T-cell (primary cell): ENCODE measurements at places on chromosomes 11 and 22. TPM values are rescaled to one million over a fixed set of nuclear protein-coding genes. Genes with fewer than 3 reads are reported as not detected.

DNA sequence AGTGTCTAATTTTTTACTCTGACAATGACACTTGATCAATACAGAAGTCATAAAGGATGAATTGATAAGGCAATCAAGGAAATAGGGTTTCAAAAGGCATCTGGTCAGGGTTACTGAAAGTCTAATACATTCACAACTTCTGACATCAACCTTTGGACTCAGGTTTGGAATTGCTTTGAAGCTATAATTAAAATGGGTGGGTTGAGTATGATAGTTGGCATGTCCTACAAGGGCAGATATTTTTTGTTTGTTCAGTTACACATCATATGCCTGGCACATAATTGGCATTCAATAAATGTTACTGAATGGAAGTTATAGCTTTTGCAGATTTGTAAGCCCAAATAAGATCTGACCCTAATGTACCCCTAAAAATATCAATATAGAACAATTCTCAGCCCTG, 7.3 kb upstream of the FUT4 start:
- no peak for DNase-seq
- no peaks in the 10 kb centered on the region for H3K36me3 ChIP-seq
- H3K4me3 ChIP-seq: no peak overlapping the region
- H3K4me1 ChIP-seq: no peaks in the 10 kb centered on the region
- no peak overlapping the region for H3K27ac ChIP-seq

- H3K4me1 ChIP-seq: no peaks in the 10 kb centered on the region
- no peak for DNase-seq
- no peak overlapping the region for H3K4me3 ChIP-seq
- H3K27ac ChIP-seq: no peak overlapping the region
- H3K36me3 ChIP-seq: no peaks in the 10 kb centered on the region
Observed at GRCh38 chr11:75190652-75191329, 39.9 kb downstream of the SLCO2B1 start.

GRCh38 chr11:107011977-107012376, 6.3 kb downstream of the GUCY1A2 start:
- H3K27me3 ChIP-seq: no peaks in the 10 kb centered on the region
- no peaks in the 10 kb centered on the region for H3K36me3 ChIP-seq
- H3K27ac ChIP-seq: no peak overlapping the region
- H3K4me1 ChIP-seq: no peaks in the 10 kb centered on the region
- no peak overlapping the region for H3K4me3 ChIP-seq

- H3K36me3 ChIP-seq: no peaks in the 10 kb centered on the region
- H3K4me3 ChIP-seq: no peak overlapping the region
- DNase-seq: no peak
- no peaks in the 10 kb centered on the region for H3K4me1 ChIP-seq
- no peak overlapping the region for H3K27ac ChIP-seq
Observed at GRCh38 chr22:34255042-34255441, 334.8 kb upstream of the LARGE1 start.

DNA sequence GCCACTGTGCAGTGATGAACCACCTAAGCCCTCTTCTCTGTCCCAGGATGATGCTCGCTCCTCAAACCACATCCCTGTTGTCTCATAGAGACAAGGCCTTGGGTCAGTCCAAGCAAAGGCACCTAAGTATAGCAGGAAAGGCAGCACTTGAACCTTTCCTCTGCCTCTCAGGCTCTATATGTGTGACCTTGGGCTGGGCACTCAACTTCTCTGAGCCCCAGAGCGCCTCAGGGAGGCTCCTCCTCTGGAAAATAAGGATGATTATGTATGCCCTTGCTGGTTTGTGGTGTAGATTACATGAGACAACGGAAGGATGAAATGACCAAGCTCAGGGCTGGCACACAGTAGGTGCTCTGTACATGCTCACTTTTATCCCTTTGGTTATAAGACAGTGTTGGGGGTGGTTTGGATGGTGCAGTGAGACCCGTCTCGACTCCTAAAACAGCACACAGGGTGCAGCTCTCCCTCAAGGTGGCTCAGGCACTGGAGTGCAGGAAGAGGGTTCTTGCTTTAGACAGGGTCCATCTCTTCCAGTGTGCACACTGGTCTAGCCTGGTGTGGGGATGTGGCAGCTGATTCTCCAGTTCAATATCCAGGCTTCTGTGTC, 40.2 kb upstream of the ACCSL start:
- no peaks in the 10 kb centered on the region for H3K36me3 ChIP-seq
- no peaks in the 10 kb centered on the region for H3K27me3 ChIP-seq
- DNase-seq: no peak
- no peaks in the 10 kb centered on the region for H3K4me1 ChIP-seq

VPREB3 gene
- 1.7 TPM for total RNA-seq

DNA sequence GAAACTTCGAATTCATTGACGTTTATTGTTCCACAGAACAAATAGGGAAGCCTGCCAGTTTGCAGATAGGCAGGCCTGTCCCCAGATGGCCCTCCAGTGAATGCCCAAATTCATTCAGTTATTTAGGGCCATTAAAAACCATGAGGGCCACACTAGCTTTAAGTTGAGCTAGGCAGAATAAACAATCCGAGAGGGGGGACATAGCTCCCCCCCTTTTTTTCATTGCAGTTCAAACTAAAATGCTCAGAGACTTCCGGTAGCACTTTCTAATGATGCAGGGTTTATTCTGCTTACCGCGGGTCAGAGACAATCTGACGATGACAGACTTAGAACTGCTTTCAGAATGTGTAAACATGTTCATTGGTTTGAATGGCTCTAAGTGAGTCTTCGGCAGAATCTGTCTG, 72.0 kb downstream of the ZBTB16 start:
- no peak overlapping the region for H3K27ac ChIP-seq
- DNase-seq: peak; percentile 28
- no peaks in the 10 kb centered on the region for H3K27me3 ChIP-seq
- no peaks in the 10 kb centered on the region for H3K4me1 ChIP-seq
- H3K36me3 ChIP-seq: no peaks in the 10 kb centered on the region

HTR3A gene
- 0.13 TPM for total RNA-seq

DNA sequence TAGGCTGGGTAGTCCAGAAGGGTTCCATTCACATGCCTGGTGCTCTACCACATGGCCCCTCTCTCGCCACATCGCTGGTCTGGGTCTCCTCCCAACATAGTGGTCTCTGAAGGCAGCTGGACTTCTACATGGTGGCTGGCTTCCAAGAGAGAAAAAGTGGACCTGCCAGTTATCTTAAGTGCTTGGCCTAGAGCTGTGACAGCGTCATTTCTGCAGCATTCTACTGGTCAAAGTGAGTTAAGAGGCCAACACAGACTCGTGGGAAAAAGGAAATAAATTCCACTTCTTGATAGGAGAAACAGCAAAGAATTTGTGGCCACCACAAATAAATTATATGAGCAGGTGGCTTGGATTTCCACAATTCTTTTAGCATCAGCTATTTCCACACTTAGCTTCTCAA, 21.0 kb upstream of the BARX2 start:
- peaks cover 2% of the 10 kb centered on the region for H3K27me3 ChIP-seq
- no peaks in the 10 kb centered on the region for H3K36me3 ChIP-seq
- no peaks in the 10 kb centered on the region for H3K4me1 ChIP-seq
- no peak overlapping the region for H3K27ac ChIP-seq
- H3K4me3 ChIP-seq: no peak overlapping the region
- DNase-seq: no peak

GUCY1A2 gene
- total RNA-seq: 0.10 TPM

PAX6 gene
- not detected for total RNA-seq

- peak; percentile 92 for DNase-seq
- peak within 1 kb of the TSS; percentile 100 for H3K27ac ChIP-seq
- H3K36me3 ChIP-seq: peaks cover 7% of the 10 kb centered on the region
- H3K4me3 ChIP-seq: peak within 1 kb of the TSS; percentile 76
- peaks cover 37% of the 10 kb centered on the region for H3K4me1 ChIP-seq
Observed at GRCh38 chr11:64284962-64285884, at the start of gene GPR137. GPR137 (plus strand) TSS chr11:64285848; CDS start chr11:64286525, 677 bp downstream.

DNA sequence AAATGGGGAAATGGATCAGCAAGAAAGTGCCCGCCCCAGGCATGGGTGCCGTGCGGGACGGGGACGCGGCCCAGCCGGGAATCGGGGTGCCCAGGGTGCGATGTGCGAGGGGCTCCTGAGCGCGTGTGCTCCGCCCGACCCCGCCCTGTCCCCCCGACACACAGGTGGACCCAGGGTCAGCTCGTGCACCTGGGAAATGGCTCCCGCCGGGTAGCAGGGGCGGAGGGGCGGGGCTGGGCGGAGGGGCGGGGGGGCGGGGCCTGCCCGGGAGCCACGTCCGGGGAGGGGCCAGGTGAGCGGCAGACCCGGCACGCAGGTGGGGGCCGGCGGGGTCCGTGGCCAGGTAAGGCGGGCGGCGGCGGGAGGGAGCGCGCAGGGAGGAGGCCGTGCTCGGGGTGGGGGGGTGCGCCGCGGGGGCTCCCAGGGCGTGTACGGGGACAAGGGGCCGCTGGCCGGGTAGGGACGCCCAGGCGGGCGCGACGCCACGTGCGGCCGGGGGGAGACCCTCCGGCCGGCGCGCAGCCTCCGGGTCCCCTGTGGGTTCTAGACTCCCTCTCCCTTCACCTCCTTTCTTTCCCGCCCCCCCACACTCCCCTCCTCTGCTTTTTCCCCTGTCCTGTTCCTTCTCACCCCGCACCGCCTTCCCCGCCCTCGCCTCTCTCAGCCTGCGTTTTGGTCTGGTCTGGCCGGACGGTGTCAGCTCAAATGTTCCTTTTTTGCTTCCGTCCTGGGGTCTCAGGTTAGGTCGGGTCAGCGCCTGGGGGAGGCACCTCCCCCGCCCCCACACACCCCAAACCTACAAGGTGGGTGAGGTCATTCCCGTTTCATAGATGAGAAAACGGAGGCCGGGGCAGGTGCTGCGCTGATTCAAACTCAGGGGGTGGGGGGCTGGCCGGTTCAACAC, at the start of gene ARHGAP8:
TSS of gene ARHGAP8 (plus strand) at position 291 of the 904 bp plus-strand sequence. CDS start 33,953 bp downstream, outside the sequence.
- no peak for DNase-seq
- H3K4me3 ChIP-seq: peak within 1 kb of the TSS; percentile 6
- peaks cover 17% of the 10 kb centered on the region for H3K27me3 ChIP-seq

DNA sequence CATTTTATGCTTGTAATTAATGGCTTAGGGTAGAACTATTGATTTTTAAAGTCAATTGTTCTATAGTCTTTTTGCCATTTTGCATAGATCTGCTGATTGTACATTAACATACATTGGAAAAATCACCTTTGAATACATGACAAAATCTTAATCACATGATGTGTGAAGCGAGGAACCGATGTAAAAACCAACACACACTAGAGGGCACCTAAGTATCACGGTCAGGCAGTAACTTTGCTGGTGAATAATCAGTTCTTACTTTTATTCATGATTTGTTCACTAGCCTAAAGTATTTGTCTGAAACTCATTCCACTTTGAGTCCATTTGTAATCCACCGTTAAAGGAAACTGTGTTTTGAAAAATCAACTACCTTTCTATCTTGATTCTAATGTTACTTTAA, 28.2 kb downstream of the JHY start:
- H3K36me3 ChIP-seq: no peaks in the 10 kb centered on the region
- no peak overlapping the region for H3K27ac ChIP-seq
- H3K4me3 ChIP-seq: no peak overlapping the region

- H3K27me3 ChIP-seq: no peaks in the 10 kb centered on the region
- H3K4me3 ChIP-seq: no peak overlapping the region
- H3K36me3 ChIP-seq: no peaks in the 10 kb centered on the region
- no peaks in the 10 kb centered on the region for H3K4me1 ChIP-seq
- H3K27ac ChIP-seq: no peak overlapping the region
- no peak for DNase-seq
Observed at GRCh38 chr11:69908511-69909220, 89.5 kb upstream of the FGF3 start.

DNA sequence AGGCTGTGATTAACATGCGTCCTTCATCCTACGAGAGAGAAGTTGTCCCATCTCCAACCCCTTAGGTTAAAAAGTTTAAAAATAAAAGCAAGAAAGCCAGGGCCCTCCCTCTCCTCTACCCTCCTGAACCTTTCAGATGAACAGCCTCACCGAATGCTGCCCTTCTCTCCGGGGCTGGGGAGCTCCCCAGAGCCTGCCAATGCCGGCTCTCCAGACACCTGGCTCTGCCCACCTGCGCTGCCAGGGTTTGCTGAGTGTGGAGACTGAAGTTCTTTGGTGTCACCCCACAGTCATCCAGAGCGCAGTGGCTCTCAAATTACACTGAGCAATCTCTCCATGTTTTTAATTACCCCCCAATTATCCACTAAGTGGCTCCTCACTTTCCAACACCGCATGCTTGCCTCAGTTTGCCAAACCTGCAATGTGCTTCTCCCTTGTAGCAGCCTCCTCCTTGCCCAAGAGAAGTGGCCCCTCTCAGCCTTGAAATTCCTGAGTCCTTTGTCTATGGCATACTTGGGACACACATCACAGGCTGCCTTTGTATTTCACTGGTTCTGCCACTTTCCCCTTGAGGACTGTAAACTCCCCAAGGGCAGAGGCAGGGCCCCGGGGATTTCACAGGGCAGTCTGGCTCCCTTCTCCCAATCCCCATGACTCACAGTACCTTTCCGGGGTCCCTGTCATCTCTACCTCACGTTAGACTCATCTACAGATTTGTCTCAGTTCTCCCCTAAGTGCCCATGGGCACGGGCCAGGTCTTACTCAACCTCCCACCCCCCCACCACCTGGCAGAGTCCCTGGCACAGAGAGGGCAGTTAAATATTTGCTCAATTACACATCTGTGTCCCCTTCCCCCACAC, 2.0 kb downstream of the MYH9 start:
- H3K4me1 ChIP-seq: peaks cover 25% of the 10 kb centered on the region
- peak overlapping the region; percentile 79 for H3K27ac ChIP-seq
- DNase-seq: peak; percentile 60
- no peaks in the 10 kb centered on the region for H3K27me3 ChIP-seq

TRIM22 gene
- 256 TPM for total RNA-seq

FZD4 gene
- 0.35 TPM for total RNA-seq

DNA sequence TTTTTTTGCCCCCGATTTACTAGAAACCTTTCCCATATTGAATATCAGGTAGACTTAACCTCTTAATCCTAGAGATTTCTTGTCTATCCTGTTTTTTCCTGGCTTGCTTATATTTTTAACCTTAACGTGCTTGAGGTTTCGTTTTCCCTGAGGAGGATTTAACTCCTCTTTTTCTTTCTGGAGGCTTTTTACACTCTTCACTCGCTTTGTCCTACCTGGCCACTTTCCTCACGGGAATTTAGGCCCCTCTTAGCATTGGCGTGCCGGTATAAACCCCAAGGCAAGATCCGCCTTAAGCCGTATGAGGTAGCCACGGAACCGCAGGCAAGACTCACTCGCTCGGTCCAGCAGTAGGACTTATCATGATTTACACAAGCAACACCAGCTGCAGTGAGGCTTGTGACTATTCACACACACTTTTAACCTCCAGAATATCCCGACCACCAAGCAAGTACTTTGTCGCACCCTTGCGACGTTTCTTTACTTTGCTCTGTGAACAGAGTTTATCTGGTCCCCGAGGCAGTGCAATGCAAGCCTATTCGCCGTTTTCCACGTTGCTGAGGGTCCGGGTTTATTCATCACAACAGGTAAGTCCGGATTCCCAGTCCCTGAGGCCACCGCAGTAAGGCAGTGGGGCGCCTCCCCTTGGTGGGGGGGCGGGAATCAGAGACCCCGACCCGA, 20.6 kb upstream of the ALDH3B2 start:
- peaks cover 12% of the 10 kb centered on the region for H3K27me3 ChIP-seq
- H3K4me1 ChIP-seq: no peaks in the 10 kb centered on the region
- H3K4me3 ChIP-seq: no peak overlapping the region
- no peaks in the 10 kb centered on the region for H3K36me3 ChIP-seq
- no peak overlapping the region for H3K27ac ChIP-seq

DENND5A gene
- 84.2 TPM for total RNA-seq
